ENCODE measurements at places on chromosomes 6 and 20.

DNA sequence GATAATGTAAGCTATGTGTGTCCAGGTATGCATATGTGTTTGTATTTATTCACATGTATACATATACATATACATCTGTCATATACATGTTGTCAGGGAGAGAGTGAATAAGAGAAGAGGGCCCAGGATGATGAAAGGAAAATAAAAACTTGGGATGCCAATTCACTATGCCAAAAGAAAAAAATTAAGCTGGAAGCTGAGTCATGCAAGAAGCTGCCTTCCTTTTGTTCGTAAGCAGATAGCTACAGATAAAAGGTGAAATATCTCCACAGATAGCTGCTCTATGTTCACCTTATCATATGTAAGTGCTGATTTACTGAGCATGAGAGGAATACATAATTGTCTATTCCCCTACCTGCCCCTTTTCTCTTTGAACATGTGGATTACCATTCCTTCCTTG is 579.9 kb downstream of the EPM2A start:
- DNase-seq: no peak

DNA sequence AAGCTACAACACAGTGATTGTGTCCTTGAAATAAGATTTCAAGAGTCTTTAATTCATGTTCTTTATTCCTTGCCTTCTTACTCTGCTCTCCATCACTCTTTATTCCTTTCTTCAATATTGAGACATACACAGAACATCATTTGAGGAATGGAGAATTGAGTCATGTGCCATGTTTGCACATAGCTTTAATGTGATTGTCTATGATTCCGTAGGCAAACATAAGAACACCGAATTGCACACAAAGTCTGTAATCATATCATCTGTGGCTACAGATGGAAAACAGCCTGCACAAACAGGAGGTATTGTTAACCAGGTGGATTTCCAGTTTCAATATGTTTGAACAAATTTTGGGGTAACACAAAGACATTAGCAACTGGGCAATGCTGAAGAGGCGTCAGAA is 571.6 kb upstream of the GJE1 start:
- DNase-seq: no peak

DNA sequence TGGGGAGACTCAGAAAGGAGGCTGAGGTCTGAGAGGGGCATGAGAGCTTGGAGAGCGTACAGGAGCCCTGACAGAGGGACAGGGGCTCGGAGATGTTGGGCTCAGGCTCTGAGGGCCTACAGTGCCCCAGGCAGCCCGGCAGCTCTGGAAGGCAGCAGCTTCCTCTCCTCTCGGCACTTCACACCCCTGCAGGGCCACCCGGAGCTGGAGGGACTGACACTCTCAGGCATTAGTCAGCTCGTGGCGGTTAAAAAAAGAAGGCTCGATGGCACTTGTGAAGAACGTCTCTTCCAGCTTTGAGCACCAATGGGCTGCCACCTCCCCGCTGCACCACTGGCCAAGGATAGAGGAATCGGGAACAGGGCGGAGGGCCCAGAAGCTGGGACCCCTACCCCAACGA is 62.6 kb upstream of the SIRPA start:
- DNase-seq: no peak

DNA sequence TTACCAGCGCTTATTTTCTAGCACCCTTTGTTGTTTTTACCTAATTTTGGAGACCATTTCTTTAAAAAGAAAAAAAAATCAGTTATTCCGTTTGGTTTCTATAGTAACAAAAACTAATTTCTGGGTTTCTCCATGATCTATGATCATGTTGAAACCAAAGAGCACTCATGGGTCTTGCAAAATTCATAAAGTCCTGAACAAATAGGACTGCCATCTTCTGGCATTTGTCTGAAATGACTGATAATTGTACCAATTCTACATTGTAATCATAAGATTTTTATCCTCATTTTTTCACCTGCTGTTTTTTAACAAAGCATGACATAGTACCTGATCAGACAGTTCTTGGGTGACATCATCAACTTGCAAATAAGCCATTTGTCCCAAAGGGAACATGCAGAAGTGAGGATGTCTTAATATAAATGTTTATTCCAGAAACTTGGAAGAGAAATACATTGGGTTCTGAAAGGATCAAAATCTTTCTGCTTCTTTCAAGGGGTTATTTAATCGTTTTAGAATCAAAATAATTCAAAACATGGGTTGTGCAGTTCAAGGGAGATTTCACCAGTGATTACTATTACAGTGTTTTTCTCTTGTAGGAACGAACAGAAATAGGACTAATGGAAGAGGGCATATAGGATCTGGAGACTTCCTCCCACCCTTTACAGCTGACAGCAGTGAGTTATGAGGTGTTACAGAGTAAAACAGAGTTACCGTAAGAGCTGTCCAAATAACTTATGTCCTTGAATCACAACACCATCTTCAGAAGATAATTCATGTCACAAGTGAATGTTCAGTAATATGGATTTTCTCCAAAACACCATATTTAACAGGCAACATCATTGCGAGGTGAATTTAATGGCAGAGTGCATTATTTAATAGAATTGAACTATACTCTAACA is 87.1 kb upstream of the GJE1 start:
- DNase-seq: no peak

- no peak for DNase-seq
Measured at GRCh38 chr20:62156592-62157386, 13.2 kb downstream of the SS18L1 start.

- no peak for DNase-seq
Measured at GRCh38 chr6:151975795-151976194, 168.3 kb downstream of the ESR1 start.

DNA sequence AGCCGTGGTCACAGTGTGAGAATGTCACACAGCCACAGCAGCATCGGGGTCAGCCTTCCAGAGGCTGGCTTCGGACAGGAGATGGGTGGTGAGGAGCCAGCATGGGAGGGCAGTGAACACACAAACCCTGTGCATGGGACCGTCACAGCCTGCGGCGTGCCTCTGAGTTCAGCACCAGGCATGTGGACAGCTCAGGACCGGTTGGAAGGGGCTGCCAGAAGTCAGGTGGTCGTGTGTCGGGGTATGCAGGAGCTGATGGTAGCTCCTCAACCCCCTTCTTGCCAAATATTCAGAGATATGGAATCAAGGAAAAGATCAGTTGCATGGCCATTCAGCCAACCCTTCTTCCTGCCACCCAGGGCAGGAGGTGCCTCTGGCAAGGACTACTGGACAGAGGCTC is 28.2 kb downstream of the MYT1 start:
- DNase-seq: no peak

DNA sequence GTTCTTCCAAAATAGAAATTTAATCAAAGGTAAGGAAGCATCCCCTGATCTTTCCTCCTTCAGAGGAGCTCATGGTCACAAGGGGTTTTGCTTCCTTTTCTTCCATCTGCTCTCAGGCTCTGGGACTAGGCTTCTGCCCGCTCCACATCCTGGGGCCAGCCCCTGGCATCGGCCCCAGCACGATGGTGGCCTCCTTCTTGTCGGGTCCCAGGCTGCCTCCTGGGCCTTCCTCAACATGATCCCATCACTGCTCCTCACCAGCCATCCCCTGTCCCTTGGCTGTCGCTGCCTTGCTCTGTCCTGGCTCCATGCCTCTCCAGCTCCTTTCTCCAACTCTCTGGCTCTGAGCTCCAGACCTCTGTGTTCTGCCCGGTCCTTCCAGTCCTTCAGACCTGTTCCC is 4.1 kb downstream of the PHACTR3 start:
- no peak for DNase-seq

DNA sequence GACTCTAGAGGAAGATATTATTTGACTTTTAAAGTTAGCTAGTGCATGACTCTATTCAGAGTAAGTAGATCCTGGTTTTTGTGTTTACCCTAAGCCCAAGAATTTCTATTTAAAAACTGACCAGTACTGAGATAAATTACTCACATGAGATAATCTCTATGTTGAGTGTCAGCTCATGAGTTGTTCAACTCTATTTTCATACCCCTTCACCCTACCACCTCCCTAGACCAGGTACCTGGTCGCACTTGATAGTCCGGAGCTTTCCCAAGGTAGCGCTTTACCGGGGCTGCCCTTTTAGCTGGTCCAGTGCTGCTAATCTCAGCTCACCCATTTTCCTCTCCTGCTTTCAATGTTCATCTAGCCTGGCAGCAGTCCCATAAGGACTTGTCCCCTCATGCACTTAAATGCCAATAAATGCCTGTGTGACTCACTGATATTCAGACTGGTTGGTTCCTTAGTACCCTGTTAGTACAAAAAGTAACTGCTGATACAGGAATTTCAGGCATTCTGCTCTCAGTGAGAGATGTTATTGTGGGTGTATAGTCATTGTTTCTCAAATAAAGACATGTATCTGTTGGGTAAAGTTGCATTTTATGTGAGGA is 503.9 kb downstream of the ADGRB3 start:
- no peak for DNase-seq

DNA sequence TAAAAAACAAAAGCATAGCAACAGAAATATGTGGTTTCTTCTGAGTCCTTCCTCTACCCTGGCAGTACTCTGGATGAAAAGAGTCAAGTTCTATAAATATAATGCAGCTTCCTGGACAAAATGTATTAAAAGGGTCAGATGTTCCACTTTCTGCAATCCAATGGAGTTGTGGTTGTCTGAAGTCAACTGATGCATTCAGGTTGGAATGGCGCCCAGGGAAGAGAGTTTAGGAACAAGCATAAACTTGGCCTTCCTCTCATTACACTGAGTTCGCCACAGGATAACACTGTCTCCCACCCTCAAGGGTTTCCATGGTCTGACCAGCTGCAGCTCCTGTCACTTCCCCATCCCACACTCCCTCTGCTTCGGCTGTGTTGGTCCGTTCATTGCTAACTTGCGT is 66.4 kb downstream of the PLEKHG1 start:
- peak; percentile 64 for DNase-seq

DNA sequence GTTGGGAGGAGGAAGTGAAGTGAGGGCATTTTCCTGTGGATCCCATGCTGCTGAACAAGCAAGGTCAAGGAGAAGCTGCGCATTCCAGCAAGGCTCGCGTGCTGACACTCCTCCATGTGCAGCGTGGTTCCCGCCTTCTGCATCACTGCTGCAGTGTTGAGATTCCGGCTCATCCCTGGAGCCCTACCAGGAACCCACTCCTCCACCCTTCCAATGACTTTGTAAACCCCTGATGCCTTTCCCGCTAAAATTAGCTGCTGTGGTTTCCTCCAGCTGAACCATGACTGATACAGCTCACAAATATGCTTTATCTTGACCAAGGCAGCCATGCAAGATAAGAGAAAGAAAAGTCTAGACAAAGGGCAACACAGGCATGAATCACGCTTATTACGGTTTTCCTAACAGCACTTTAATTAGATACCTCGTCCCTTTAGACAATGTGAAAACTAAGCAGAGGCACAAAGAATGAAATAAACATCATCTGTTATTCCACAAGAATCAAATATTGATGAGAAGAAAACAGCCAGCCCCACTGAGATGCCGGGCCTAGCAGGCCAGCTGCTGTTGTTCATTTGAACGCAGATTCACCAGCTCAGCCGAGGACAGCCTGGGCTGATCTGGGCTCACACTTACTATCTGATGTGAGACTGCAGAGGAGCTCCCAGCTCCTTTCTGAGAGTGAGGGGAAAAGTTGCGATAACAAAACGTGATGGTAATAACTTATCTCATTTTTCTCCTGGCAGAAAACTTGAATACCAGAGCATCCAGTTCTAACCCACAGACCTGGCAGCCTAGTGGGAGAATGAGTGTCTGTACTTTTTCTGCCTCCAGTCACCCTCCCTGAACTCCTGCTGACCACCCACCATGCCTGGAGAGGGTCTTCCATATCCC is 14.2 kb upstream of the BNIP5 start:
- DNase-seq: peak; percentile 65

DNA sequence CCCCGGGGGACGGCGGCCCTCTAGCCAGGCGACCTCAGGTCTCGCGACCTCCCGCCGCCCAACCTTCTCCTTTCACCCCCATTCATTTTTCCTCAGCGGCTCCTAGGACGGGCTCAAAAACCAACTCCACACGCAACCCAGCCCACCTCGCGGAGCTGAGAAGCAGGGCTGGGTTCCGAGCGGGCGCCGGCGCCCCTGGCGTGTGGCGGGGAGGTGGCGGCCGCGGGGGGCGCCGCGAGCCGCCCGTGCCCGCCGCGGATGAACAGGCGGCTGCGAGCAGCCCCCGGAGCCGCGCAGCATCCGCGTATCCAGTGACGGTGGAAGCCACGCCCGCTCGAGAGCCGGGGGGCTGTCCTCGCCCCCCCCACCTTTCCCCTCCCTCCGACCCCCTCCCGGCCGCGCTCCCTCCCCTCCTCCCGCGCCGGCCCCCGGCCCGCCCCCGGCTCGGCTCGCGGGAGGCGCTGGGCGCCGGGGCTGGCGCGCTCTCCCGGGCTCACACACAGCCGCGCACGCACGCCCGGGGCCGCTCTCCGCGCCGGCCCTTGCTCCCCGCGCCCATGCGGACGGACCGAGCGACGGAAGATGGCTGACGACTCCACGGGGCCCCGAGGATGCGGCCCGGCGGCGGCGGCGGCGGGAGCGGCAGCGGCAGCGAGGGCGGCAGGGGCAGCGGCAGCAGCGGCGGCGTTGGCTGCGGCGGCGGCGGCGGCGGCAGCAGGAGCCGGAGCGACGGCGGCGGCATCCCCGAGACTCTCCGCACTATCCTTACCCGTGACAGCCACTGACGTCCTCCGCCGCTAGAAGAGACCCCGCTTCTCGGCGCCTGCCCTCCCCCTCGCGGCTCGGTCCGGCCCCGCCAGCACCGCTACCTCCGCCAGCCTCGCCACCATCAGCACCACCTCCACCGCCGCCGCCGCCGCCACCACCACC is at the start of gene SOBP:
Gene SOBP (plus strand): TSS at position 482 of the 930 bp plus-strand sequence. CDS start 500 bp downstream, outside the sequence.
- DNase-seq: no peak

GRCh38 chr6:128659276-128659675 is 138.9 kb upstream of the PTPRK start:
- DNase-seq: no peak

- no peak for DNase-seq
Measured at GRCh38 chr20:23452776-23453175, at the start of gene CST11. TSS of gene CST11 (minus strand) at chr20:23452876. CDS start at chr20:23452811, 65 bp downstream.

DNA sequence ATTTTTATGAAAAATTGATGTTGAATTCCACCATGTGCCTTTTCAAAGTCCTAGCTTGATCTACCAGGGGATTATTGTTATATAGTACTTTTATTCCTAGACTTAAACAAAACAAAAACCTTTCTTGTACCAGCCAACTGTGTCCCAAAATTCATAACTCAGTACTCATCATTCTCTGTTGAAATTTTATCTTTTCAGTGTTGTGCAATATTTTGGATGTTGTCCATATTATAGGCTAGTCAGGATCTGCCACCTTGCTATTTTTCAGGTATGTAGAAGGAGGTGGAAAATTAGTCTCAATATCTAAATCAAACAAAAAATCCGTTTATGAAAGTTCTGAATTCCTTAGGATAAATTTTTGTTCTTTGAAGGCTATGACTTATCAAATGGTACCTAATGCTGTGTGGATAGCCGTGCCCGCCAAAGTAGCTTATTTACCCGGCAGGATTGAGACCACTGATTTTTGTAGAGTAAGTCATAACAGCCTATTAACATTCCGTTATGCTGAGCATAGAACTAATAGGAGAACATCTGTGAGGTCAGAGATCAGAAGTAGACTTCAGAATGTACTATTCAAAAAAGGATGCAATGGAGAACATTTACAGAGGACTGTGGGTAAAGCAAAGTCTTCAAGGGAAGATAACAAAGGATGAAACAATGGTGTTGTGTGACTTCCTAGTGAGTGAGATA is 304.7 kb downstream of the SOX4 start:
- DNase-seq: no peak

All from astrocyte of the cerebellum (primary cell).